Activated CD8-positive, alpha-beta memory T cell treated with anti-CD3 and anti-CD28 coated beads for 4 hours (primary cell): ENCODE measurements at places on chromosomes 13 and 19.

DNA sequence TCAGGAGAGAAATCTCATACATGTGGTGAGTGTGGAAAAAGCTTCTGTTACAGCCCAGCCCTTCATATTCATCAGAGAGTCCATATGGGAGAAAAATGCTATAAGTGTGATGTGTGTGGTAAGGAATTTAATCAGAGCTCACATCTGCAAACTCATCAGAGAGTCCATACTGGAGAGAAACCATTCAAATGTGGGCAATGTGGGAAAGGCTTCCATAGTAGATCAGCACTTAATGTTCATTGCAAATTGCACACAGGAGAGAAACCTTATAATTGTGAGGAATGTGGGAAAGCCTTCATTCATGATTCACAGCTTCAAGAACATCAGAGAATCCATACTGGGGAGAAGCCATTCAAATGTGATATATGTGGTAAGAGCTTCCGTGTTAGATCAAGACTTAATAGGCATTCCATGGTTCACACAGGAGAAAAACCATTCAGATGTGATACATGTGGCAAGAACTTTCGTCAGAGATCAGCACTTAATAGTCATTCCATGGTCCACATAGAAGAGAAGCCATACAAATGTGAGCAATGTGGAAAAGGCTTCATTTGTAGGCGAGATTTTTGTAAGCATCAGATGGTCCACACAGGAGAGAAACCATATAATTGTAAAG lies 15.2 kb downstream of the ZNF221 start:
- DNase-seq: no peak

DNA sequence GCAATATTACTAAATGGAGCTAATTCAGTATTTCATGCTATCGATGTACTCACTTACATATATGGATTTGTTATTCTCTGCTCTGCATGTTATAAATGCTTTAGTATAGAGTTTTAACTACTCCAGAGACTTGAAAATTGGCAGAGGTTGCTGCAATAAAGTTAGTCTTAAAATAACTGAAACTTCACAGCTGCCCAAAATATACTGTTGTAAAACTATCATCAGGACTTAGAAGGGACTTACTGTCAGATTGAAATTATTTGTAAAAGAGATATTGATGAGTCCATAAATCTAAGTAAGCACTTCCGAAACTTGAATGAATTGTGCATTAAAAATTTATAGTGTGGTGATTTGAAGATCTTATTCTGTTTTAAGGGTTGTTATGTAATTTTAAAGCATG lies 1178.2 kb upstream of the PCDH20 start:
- no peak for DNase-seq

DNA sequence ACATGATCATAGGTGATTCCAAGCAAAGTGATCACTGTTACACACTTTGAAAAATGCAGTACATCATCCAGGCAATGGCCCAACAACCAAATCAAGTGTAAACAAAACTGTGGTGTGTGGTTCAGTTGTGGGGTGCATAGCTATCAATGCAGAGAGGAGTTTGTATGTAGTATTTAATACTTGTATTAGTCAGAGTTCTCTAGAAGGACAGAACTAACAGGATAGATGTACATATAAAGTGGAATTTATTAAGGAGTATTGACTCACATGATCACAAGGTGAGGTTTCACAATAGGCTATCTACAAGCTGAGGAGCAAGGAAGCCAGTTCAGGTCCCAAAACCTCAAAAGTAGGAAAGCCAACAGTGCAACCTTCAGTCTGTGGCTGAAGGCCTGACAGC lies 249.3 kb upstream of the HTR2A start:
- no peak for DNase-seq

- no peak for DNase-seq
Measured at GRCh38 chr13:72963762-72964161, 95.0 kb upstream of the KLF5 start.

DNA sequence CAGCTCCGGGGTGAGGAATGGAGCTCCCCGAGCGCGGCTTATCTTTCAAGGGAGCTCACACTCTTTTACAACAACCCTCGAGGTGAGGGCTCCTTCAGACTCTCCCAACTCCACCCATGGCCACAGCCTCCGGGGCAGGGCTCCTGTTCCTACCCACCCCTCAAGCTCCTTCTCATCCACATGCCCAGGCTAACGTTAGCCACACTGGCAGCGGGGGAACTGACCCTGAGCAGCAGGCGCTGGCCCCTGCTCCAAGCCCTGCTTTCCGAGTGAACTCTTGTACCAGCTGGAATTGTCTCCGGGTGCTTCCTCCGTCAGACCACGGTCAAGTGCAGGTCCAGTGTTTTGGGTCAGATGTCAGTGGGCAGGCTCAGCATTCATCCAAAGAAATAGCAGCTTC lies 89.4 kb downstream of the ANKRD10 start:
- DNase-seq: no peak

DNA sequence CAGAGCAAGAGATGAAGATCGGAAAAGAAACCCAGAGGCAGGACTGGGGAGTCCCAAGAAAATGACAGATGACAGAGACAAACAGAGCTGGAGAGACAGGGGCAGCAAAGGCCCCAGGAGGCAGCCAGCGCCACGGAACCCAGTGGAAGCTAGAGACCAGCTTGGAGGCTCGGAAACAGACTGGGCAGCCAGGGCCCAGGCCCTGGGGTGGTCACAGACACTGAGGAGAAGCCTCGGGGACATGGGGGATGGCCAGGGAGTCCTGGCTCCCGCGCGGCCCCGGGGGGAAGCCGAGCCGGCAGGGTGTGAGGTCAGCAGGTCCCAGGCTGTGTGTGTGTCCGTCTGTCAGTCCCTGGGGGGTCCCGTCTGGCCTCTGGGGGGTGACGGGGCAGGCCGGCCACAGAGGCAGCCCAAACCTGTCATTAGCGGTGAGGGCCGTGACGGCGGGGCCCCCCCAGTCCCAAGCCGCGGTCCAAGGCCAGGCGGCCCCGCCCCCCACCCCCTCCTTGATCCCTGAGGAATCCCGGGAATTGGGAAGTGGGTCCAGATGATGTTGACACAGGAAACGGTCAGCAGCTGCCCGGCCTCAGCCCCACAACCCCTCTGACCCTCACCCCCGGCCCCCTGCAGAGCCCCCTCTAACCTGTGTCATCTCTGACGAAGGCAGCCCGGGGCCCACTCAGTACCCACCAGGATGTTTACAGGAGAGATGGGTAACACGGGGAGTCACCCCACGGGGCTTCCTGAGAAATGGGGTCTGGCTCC lies 2.5 kb upstream of the TMEM190 start:
- no peak for DNase-seq
